Activated T-cell treated with anti-CD3 and anti-CD28 coated beads, Interleukin-2, amount 50 U/mL, for 72 hours (primary cell): ENCODE measurements at places on chromosomes 7 and 10. TPM values are rescaled to one million over a fixed set of nuclear protein-coding genes. Genes with fewer than 3 reads are reported as not detected.

DNA sequence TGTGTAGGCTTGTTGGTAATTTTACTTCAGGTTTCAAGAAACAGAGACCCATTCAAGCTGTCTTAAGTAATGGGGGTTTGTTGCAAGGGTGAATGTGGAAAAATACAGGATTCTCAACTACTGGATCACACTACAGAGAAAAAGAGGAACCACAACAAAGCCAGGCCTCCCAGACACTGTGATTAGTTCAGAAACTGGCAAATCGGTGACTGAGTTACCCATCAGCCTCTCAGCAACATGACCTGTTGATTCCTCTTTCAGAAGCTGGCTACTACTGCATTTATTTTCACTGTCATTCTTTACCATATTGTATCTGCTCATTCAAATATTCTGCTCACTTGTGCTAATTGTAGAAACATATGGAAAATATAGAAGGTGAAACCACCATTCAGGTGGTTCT lies 16.0 kb downstream of the CCDC71L start:
- H3K36me3 ChIP-seq, result no peaks in the 10 kb centered on the region
- peaks cover 22% of the 10 kb centered on the region for H3K27me3 ChIP-seq
- H3K27ac ChIP-seq, result no peak overlapping the region
- no peak overlapping the region for H3K4me3 ChIP-seq
- no peak for DNase-seq

The TMEM196 gene
- not detected for total RNA-seq

DNA sequence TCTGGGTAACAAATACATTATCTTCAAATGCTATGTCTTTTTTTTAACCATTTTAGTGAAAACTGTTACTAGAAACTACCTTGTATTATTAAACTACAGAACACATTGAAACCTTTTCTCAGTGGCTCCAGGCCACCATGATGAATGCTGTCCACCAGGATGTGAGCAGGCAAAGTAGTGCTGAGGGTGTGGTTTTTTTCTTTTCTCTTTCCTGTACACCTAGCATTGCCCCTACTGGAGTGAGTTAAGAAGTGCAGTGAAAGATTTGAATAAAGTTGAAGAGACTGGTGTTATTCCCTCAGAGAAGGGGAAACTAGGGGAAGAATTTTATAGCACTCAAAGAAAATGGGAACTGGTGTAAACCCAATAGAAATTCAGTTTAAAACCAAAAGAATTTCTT lies 120.0 kb upstream of the SAMD8 start:
- DNase-seq, result no peak
- no peak overlapping the region for H3K27ac ChIP-seq

The MMRN2 gene
- not detected for total RNA-seq
